ENCODE measurements at places on chromosomes 1 and 21. TPM values are rescaled to one million over a fixed set of nuclear protein-coding genes. Genes with fewer than 3 reads are reported as not detected.

CLIC6 gene
- 6.8 TPM for total RNA-seq

SLC16A4 gene
- total RNA-seq = 2.6 TPM

GRCh38 chr1:26745191-26745590, 42.6 kb upstream of the PIGV start:
- DNase-seq = no peak

DNA sequence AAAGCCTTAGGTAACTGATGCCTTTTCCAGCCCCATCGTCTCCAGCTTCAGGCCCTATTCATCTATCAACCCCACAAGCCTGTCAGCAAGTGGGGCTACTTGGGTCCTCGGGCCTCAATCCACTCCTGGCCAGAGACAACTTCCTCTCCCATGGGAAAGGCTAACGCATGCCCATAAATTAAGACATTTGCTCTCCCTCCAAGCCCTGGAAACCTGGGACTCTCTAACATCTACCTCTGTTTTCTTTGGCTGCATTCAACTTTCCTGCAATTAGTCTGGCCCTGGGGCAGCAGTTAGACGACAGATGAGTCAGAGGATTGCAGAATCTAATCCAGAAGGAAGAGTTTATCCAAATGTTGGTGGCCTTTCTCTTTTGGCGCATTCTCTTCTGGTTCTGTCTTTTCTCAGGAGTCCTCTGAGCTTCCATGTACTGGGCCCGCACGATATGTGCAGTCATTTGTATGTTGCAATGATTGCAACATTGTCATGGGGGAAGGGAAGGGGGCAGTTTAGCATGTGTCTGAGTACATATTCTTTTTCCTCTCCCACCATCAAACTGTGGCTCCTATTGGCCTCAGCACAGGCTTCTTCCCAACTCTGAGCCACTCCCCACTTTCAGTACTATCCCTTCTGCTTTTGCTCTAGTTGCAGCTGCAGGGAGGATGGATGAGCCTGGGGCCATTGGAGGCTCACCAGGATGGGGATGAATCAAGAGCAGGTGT, 54.4 kb downstream of the NAV1 start:
- no peak for DNase-seq

Data from Right ventricle myocardium inferior (tissue), 1 donor.